ENCODE measurements at places on chromosomes 11 and 22.

DNA sequence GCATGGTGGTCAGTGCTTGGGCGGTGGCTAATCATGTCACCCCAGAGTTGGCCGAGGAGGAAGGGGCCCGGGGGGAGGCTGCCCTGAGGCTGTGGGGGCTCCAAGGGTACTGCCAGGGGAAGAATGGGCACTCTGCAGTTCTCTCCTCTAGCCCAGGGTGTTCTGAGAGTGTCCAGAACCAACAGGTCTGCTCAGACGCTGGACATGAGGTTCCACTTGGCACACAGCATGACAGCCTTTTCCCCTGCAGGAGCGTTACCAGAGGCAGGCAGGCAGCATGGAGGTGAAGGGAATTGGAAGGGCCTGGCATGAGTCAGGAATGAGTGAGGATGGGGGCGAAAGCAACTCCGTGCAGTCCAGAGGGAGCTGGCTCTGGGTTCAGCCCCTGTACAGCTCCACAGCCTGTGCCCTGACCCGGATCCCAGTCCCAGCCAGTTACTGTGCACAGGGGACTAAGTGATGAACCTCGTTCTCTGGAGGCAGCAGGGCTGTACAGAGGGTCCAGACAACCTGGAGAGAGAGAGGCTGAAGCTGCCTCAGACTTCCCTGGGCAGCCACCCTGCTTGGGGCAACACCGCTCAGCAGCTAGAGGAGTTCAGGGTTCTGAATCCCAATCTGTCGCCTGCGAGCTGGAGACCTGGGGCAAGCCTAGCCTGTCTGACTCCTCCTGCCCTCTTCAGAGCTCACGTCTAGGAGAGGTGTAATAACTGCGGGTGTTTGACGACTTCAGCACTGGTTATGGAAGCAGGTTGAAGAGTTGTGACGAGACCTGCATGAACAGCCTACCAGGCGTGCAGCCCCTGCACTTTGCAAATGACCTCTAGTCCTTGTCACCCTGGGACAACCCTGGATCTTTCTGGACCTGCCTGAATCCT lies 14.7 kb upstream of the TUB start:
- no peak for DNase-seq

GRCh38 chr22:48837341-48837935 lies 990.2 kb downstream of the BRD1 start:
- DNase-seq, result no peak

GRCh38 chr11:108857382-108857781 lies 192.5 kb downstream of the DDX10 start:
- no peak for DNase-seq

- DNase-seq, result no peak
These were observed 55.3 kb upstream of the PRR5 start for GRCh38 chr22:44646668-44647067.

DNA sequence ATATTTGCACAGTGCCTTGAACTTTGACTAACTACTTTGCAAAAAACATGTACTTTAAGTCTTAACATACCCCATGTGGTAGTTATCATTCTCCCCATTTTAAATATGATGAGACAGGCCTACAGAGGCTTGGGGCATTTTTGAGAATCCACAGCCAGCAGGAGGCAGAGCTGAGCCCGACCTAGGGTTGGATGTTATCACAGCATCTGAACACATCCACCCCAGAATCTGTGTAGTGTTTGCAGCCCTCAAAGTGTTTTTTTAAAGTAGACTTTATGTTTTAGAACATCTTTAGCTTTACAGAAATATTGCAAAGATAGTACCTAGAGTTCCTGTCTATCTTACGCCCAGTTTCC lies 17.6 kb downstream of the OTOG start:
- no peak for DNase-seq

GRCh38 chr22:27397954-27398342 lies 403.6 kb downstream of the MN1 start:
- no peak for DNase-seq

DNA sequence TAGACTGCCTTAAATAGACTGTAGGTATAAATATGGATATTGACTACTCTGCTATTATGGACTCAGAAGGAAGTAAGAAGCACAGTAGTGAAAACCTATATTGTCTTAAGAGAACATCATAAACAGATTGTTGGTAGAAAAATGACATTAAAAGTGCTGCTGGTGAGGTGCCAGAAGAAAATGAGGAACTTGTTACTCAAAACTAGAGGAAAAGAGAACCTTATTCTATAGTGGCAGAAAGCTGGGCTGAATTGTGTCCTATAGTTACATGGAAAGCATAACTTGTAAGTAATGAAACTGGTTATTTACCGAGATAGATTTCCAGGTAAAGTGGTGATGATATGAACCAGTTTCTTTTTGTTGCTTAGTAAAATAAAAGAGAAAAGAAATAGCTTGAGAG lies 109.7 kb upstream of the CTSC start:
- no peak for DNase-seq

DNA sequence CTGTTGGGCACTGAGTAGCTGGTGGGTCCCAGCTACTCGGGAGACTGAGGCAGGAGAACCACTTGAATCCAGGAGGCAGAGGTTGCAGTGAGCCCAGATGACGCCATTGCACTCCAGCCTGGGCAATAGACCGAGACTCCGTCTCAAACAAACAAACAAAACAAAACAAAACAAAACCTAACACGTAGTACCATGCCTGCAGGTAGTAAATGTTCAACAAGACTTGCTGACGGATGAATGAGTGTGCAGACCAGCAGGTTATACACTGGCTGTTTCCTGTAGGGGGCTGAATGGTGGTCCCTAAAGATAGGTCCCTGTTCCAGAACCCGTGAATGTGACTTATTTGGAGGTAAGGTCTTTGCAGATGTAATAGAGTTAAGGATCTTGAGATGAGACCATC lies 12.8 kb upstream of the MRGPRD start:
- DNase-seq, result no peak

DNA sequence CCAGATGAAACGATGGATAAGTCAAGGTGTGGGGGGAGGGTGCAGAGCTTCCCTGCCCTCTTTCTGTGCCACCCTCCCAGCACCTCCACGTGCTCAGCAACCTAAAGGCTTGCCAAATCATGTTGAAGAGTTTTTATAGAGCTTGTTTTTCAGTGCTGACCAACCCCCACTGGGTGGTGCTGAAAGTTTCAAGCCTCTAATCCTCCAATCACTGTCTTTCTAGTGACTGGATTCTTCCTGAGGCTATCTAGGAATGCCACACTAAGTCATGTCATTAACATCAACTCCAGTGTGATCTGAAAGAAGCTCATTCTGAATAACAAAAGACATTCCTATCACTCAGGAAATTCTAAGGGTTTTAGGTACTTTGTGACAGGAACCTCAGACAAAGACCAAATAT lies 382.6 kb downstream of the DYNC2H1 start:
- no peak for DNase-seq

DNA sequence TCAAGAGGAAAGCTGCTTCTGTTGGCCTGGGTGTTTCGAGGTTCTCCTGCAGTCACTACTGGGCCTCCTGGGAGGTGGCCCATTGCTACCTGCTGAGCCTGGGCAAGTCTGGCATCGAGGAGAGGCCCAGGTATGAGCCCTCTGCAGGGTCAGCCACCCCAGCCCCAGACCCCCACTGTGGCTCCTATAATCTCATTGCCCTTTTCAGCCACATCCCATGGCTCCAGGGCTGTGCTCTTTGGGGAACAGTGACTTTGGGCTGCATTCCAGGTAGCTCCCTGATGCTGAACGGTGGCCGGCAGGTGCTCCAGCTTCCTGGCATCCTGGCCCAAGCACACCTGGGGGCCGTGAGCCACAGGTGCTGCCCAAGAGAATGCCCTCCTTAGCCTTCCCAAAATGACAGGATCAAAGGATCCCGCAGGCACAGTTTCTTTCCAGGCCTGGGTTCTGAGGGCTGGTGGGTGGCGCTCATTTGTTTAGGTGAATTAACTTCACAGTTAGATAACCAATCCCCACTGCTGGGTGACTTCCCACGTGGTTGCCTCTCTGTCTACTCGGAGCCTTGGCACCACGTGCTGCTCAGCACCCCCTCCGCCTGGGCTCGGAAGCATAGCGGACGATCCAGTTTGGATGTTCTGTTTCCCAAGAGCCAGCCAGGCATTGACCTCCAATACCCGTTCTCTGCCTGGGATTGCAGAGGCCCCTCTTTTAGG lies 97.4 kb downstream of the BCR start:
- no peak for DNase-seq

DNA sequence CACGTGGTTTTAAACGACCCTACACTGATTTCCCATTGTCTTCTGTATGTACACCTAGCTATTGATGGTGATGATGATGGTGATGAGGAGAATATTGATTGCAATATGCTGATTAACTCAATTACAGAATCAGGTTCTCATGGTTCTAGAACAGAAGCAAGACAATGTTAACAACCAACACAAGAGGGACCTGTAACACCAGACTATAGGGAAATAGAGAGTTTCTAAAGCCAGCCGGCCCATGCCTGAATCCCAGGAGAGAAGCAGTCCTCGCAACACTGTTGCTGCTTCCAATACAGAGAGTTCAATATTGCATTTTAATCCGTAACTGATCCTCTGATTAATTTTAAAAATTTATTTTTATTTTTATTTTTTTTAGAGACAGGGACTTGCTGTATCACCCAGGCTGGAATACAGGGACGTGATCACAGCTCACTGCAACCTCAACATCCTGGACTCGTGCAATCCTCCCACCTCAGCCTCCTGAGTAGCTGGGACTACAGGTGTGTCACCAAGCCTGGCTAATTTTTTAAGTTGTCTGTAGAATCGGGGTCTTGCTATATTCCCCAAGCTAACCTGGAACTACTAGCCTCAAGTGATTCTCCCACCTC lies 22.2 kb upstream of the UBASH3B start:
- DNase-seq, result no peak

GRCh38 chr11:9066433-9066925 lies 24.9 kb downstream of the SCUBE2 start:
- DNase-seq, result no peak

GRCh38 chr11:6653097-6653496 lies 2.5 kb downstream of the DCHS1 start:
- DNase-seq, result no peak

DNA sequence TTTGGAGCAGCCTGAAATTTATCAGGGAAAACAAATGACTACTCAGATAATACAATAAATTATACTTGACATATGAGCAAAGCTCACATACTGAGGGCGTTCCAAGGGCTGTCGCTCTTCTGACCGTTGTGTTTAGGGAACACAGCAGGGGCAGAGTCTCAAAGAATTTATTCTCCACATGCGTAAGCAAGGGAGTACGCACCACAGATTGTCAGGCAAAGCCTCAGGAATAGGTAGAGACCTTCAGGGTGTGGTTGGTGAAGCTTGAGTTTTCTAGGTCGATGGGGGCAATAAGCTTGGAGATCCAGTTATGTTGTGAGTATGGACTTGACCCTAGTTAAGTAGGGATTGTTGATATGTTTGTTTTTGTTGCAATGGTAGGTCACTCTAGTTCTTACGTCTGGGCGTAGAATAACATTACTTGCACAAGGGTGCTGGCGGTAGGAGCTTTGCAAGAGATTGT lies 830 bp downstream of the ACAT1 start:
- peak; percentile 10 for DNase-seq

DNA sequence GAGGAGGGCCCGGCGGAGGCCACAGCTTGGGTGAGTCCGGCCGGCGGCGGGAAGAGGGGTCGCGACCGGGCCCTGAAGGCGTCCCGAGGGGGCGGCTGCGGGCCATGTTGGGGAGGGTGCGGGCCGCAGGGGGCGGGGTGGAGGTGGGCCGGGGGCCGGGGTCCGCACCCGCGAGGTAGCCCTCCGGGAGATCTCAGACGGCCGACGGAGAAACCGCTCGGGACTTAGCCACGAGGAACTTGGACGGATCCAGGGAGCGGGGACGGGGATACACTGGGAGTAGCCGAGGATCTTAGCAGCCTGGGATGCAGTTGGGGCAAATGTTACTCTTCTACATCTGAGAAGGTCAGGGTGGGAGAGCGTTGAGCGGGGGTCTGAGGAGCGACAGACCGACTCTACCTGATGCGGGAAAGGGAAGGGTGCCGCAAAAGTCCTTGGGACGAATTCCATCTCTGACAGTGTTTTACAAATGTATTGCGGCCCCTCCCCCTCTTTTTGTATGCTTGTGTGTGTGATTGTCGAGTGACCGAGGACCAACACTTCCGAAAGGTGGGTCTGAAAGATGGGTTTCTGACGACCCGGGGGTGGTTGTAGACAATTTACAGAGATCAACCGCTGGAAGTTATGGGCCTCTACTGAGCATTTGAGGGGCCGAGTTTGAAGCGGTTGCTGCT lies 658 bp downstream of the STIP1 start:
- no peak for DNase-seq

GRCh38 chr11:118604566-118604965 lies 2.8 kb upstream of the PHLDB1 start:
- DNase-seq, result no peak

- DNase-seq, result no peak
These were observed 112.8 kb upstream of the CADM1 start for GRCh38 chr11:115616971-115617370.

DNA sequence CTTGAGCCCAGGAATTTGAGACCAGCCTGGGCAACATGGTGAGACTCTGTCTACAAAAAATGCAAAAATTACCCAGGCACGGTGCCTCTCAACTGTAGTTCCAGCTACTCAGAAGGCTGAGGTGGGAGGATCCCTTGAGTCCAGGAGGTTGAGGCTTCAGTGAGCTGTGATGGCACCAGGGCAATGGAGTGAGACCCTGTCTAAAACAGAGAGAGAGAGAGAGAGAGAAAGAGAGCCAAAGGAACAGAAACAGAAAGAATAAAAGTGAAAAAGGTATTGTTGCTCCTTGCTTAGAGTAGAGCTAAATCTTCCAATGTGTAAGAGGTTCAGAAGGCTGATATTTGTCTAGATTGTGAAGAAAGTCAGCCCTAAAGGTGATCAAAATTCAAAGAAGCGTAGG lies 8.9 kb upstream of the ETS1 start:
- no peak for DNase-seq

GRCh38 chr11:58741127-58741526 lies 9.4 kb upstream of the GLYAT start:
- no peak for DNase-seq

GRCh38 chr11:79525257-79525656 lies 84.4 kb upstream of the TENM4 start:
- DNase-seq, result no peak

- no peak for DNase-seq
These were observed 17.8 kb upstream of the OAF start for GRCh38 chr11:120192831-120193625.

DNA sequence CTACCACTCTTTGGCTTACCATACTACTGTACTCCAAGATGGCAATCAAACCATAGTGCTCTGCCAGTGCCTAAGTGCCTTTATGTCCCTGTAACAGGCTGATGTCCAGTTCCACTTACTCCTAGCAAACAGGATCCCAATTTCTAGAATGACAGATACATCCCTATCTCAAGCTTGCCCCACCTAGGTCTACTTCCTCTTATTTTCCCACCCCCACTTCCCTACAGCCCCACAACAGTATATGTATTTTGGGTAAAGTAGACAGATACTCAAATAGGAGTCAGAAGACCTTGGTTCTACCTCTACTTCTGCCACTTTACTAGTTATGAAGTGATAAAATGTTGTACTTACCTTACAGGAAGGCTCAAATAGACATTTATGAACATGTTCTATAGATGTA lies 24.1 kb downstream of the SIK3 start:
- no peak for DNase-seq

GRCh38 chr22:38129021-38129420 lies 18.5 kb upstream of the BAIAP2L2 start:
- DNase-seq, result no peak

GRCh38 chr22:48242461-48242864 lies 1480.0 kb downstream of the TBC1D22A start:
- no peak for DNase-seq

GRCh38 chr11:44893846-44894617 lies 56.7 kb downstream of the TP53I11 start:
- peak; percentile 53 for DNase-seq

Data from right renal pelvis (tissue), 4 donors.